Vagina (tissue), 2 donors: ENCODE measurements at places on chromosomes 4 and X.

GRCh38 chr4:128424527-128425497 is 137.2 kb upstream of the PGRMC2 start:
- DNase-seq, result no peak

DNA sequence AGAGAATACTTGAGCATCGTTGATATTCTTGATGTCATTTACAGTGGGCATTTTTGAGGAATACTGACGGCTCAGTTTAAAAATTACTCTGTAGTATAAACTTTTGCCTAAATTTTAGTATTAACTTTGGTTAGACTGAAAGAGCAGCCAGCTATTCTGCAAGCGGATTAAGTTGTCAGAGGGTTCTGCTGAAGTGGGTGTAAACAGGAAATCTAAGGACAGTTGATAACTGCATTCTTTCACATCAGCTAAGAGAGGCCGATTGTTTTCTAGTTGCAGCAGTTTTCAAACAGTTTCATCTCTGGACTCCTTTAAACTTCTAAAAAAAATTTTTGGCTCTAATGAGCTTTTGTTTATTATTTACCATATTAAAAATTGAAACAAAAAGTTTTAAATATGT is 149.6 kb downstream of the RAPGEF2 start:
- no peak for DNase-seq

DNA sequence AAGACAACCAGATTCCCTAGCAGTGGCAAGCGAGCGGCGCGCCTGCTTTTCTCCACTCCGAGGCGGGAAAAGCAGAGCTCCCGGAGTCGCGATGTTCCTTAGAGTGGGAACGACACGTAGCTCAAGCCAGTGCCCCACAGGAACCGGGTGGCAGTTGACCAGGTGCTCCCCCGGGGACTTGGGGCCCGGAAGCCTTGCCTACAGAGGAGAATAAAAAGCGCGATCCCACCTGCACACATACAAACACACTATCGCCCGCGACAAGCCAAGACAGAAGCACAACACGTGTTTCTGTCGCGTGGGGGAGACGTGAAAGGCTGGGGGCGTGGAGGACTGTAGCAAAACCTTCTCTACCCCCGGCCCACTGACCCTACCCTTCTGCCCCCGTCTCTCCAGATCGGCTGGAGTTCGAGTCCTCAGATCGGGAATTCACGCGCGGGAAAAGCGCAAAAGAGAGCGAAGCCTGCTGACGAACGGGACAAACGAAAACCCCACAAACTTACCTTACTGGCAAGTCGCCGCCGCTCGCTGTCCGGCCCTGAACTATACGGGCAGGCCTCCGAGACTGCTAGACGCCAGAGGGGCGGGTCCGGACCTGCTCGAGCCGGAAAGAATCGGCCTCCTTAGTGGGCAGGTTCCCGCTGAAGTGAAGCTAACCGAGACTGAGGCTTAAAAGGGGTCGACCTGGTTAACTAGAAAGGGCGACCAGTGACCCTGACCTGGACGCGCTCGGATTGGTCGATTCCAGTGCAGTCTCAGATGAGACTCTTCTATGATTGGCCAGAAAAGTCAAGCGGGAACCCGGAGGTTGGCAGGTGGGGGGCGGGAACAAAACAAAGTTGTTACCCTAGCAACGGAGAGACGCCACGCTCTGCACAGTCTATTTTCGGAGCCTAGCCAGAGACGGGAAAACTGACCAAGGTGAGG is at the start of the genes DNAAF6 and NUP62CL:
Gene DNAAF6 (plus strand): TSS at position 842 of the 927 bp plus-strand sequence. CDS start 6,265 bp downstream, outside the sequence.
Gene NUP62CL (minus strand): TSS at position 664 of the 927 bp plus-strand sequence. CDS start 31,287 bp downstream, outside the sequence.
- DNase-seq, result no peak

GRCh38 chrX:119266364-119266995 is 30.4 kb downstream of the PGRMC1 start:
- no peak for DNase-seq

GRCh38 chr4:80072228-80072743 is 743 bp downstream of the ANTXR2 start:
- DNase-seq, result no peak

DNA sequence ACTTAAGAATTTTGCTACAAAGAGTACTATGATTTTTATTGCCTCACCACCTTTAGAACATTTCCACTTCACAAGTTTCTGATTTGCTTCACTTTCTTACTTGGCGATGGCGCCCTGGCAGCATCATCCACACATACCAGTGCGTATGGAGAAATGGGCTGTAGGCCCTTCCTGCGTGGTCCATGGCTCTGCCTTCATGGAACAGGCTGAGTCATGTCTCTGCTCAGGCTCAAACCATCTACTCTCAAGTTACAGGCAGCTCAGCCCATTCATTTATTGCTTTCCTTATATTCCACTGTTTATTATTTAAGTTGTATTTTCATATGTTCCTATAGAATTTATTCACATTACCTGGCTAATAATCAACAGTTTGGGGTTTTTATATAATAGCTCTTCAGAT is 21.1 kb downstream of the CASP3 start:
- DNase-seq, result peak; percentile 22

DNA sequence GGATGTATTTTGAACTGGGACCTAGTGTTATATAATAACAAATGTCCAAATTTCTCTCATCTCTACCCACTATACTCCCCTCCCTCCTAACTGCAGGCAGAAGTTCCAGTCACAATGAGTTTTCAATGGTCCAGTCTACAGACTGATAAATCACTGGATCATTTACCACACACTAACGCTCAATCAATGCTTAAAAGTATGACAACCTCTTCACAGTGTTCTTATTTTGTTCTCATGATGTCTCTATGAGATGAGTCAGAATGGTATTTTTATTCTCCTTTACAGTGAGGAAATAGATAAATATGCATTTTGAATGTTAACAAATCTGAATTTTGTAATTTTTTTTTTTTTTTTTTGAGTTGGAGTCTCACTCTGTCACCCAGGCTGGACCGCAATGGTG is 83.7 kb upstream of the ETNPPL start:
- DNase-seq, result no peak

DNA sequence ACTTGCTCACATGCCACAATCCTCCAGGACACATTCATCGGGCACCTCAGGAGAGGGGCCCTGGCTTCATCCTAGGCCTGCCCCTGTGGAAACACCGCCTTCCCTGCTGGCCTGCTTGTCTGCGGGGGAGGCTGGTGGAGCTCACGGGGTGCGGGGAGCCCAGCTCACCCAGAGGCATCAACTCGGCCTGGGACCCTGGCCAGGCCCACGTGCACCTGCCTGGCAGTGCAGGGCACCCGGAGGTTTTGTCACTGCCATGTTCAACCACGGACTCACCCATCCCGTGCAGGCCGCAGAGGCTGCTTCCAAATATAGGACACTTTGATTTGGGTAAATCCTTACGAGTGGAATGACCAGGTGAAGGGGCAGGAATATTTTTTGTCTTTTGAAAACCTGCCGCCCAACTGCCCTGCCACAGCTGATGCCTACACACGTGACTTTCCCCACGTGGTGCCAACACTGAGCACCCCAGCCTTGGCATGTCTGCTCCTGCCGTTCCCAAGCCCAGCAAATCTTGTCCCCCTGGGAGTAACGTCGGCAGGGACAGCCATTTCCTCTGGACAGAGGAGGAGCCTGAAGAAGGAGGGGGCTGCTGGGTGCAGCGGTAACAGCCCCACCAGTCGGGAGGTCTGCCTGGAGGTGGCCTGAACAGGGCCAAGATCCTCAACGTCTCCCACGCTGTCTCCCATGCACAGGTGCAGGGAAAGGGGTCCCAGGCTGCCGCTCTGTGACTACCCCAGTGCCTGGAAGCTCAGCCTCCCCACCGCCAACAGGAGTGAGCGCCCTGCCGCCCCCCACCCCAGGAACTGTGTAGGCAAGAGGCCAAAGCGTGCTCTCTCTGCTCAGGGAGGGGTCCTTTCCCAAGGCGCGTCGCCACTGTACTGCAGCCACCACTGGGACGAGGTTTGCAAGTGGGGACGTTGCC is 8.5 kb downstream of the MXD4 start:
- no peak for DNase-seq

- DNase-seq, result no peak
Measured at GRCh38 chr4:166195101-166195500, 322.1 kb downstream of the TLL1 start.

GRCh38 chrX:124018023-124018422 is 56.5 kb downstream of the STAG2 start:
- DNase-seq, result no peak

DNA sequence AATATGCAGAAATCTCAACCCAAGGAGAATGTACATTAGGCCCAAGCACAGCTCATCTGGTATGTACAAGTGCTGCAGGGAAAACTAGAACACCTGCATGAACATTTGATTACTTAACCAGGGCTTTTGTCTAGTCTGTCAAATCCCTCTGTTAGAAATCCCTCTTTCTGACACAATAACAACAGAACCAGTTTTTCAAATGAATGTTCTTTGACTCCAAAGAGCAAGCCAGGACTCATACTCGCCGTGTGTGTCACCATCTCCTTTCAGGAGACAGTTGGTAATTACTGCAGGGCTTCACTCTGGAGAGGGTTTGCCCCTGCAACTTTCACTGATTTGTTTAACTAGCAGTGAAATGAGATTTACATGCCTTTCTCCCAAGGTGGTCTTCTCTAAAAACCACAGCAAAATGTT is 143.0 kb upstream of the FAM241A start:
- DNase-seq, result no peak

DNA sequence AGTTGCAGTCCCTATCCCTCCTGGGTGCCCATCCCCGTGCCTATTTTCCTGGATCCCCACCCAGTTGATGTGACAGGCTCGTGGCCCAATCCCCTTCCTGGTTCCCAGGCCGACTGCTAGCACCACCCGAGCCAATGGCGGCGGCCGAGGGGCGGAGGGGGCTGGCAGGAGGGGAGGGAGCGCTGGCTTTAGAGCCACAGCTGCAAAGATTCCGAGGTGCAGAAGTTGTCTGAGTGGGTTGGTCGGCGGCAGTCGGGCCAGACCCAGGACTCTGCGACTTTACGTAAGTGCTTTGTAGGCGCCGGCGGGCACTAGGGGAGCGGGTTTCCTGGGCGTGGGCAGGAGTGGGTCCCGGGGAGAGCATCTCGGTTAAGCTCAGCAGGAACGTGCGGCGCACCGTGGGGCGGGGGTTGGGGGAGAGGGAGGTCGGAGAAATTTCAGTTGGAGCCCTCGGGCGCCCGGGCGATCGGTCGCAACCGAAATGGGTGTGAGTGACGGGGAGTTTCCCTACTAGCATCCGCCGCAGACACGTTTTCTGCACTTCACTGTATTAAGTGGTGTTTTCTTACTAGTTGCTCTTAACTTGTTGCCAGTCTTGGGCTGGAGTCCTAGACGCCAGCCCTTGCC is at the start of gene PLS3:
Gene PLS3 (plus strand): TSS at position 197 of the 627 bp plus-strand sequence. CDS start 49,077 bp downstream, outside the sequence.
- peak; percentile 87 for DNase-seq

- no peak for DNase-seq
Measured at GRCh38 chr4:184265546-184266351, 48.1 kb upstream of the ENPP6 start.

- DNase-seq, result no peak
Measured at GRCh38 chr4:91288702-91289311, 1015.0 kb upstream of the GRID2 start.

GRCh38 chrX:110755611-110756010 is 40.0 kb downstream of the CHRDL1 start:
- DNase-seq, result no peak

GRCh38 chrX:72128881-72129280 is 2.8 kb downstream of the RTL5 start:
- DNase-seq, result no peak

DNA sequence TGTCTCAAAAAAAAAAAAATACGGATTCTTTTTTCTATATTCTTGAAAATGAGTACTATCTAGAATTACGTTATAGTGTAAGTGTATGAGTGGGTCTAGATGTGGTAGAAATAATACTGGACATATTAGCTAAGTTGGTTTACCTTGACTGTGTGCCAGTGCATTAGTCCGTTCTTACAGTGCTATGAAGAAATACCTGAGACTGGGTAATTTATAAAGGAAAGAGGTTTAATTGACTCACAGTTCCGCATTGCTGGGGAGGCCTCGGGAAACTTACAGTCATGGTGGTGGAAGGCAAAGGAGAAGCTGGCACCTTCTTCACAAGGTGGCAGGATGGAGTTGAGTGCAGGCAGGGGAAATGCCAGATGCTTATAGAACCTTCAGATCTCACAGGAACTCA is 92.4 kb downstream of the ARHGAP10 start:
- no peak for DNase-seq

GRCh38 chr4:175469514-175469913 is 342.6 kb downstream of the GPM6A start:
- DNase-seq, result no peak

- no peak for DNase-seq
Measured at GRCh38 chr4:38923746-38924145, 56.1 kb downstream of the FAM114A1 start.

DNA sequence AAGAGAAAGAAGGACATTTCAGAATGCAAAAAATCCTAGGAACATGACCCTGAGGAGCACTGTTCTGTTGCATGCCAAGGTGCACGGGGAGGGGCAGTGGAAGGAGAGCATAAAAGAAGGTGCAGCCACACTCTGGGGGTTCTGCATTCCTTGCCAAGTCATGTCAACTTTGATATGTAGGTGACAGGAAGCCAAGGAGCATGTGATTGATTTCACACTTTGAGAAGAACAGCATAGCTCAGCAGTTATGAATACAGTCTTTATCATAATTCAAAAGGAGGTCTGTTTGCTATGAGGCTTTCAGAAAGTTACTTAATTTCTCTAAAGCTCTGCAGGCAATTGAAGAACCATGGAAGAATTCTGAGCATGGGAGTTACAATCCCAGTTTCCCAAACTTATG is 50.6 kb downstream of the SCFD2 start:
- no peak for DNase-seq

DNA sequence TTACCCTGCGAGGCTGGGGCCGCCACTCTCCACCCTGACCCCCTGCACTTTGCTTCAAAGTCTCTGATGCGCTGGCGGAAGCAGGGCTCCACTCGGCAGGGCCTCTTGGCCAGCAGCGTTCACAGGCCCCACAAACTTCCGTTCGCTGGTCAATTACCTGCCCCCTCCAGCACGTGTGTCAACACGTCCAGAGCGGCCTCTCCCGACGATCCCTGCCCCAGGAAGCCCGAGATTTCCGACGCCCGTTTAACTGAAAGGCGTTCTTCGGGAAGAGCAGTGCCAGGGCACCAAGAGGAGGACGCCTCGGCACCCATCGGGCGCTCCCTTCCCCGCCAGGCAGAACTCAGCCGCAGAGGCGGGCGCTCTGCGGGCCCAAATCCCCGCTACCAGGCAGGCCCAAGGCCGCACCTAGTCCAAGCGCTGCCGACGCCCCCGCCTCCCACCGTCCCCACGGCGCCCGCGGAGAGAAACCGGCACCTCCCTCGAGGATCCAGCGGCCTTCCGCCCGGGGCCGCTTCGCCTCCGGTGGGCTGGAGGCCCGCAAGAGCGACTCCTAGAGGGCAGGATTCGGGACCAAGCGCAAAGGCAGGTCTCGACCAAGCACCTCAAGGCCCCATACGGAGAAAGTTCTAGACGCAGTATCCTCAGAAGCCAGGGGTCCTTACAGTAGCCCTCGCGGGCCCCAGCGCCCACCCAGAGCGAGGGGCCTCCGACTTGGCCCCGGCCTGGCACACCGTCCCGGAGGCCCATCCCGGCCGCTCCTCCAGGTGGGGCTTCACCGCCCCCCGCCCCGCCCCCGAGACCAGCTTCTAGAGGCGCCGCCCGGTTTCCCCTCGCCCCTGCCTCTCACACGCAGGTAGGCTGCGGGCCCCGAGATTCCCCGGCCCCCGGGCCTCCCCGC is 586 bp downstream of the BCAP31 start:
- DNase-seq, result no peak

GRCh38 chr4:10159671-10160070 is 43.1 kb upstream of the WDR1 start:
- DNase-seq, result no peak
